A549 (cell line): ENCODE measurements at places on chromosomes 12 and 14. TPM values are rescaled to one million over a fixed set of nuclear protein-coding genes. Genes with fewer than 3 reads are reported as not detected.

The SLC2A14 gene
- 0.16 to 0.30 TPM (median 0.25 TPM) in 3 replicates for polyA plus RNA-seq

The C14orf132 gene
- 5.7 to 11.7 TPM (median 8.5 TPM) in 3 replicates for polyA plus RNA-seq

The ERH gene
- polyA plus RNA-seq, result 538 to 588 TPM (median 562 TPM) in 3 replicates

The EML5 gene
- polyA plus RNA-seq, result 0.44 to 0.86 TPM (median 0.54 TPM) in 3 replicates

The EFCAB11 gene
- polyA plus RNA-seq, result 16.7 to 19.6 TPM (median 19.2 TPM) in 3 replicates

The PPP1R3E gene
- 5.3 to 7.5 TPM (median 6.8 TPM) in 3 replicates for polyA plus RNA-seq

The KRT77 gene
- not detected in 3 replicates for polyA plus RNA-seq

The EVL gene
- polyA plus RNA-seq, result 30.1 to 32.9 TPM (median 30.6 TPM) in 3 replicates

The PRB2 gene
- polyA plus RNA-seq, result not detected in 3 replicates

The PLCZ1 gene
- polyA plus RNA-seq, result not detected in 3 replicates

The KLRC1 gene
- not detected in 3 replicates for polyA plus RNA-seq

The DIO2 gene
- 72.5 to 93.7 TPM (median 87.5 TPM) in 3 replicates for polyA plus RNA-seq

The SIX6 gene
- not detected in 3 replicates for polyA plus RNA-seq

The SCNN1A gene
- polyA plus RNA-seq, result 4.3 to 6.0 TPM (median 5.7 TPM) in 3 replicates

The BEGAIN gene
- 1.9 to 3.7 TPM (median 2.3 TPM) in 3 replicates for polyA plus RNA-seq

The TMEM121 gene
- 4.3 to 5.7 TPM (median 5.6 TPM) in 3 replicates for polyA plus RNA-seq

The TAS2R13 gene
- polyA plus RNA-seq, result not detected in 3 replicates

The EIF2S3B gene
- 1.1 to 2.0 TPM (median 1.4 TPM) in 3 replicates for polyA plus RNA-seq

The CELA1 gene
- not detected in 3 replicates for polyA plus RNA-seq

The KRT81 gene
- polyA plus RNA-seq, result 3,419 to 3,643 TPM (median 3,445 TPM) in 3 replicates

The GOLGA5 gene
- polyA plus RNA-seq, result 27.4 to 34.0 TPM (median 31.9 TPM) in 3 replicates

The SPATS2 gene
- polyA plus RNA-seq, result 34.6 to 37.7 TPM (median 34.9 TPM) in 3 replicates

The LTBR gene
- polyA plus RNA-seq, result 90.4 to 110 TPM (median 109 TPM) in 3 replicates

The GCH1 gene
- 2.9 to 3.0 TPM (median 3.0 TPM) in 3 replicates for polyA plus RNA-seq

The TMCC3 gene
- polyA plus RNA-seq, result 0.42 to 0.57 TPM (median 0.50 TPM) in 3 replicates

The TMEM229B gene
- 0.22 to 0.40 TPM (median 0.31 TPM) in 3 replicates for polyA plus RNA-seq

The AKAP5 gene
- 1.6 to 1.9 TPM (median 1.7 TPM) in 3 replicates for polyA plus RNA-seq

The PDE3A gene
- 6.0 to 7.6 TPM (median 7.3 TPM) in 3 replicates for polyA plus RNA-seq

The TBC1D30 gene
- polyA plus RNA-seq, result 0.65 to 0.85 TPM (median 0.67 TPM) in 3 replicates

The RNU7-1 gene
- polyA plus RNA-seq, result not detected in 3 replicates

The CRACR2A gene
- polyA plus RNA-seq, result 1.1 to 1.8 TPM (median 1.6 TPM) in 3 replicates

The TXNDC16 gene
- polyA plus RNA-seq, result 1.1 to 1.4 TPM (median 1.2 TPM) in 3 replicates

The SSTR1 gene
- polyA plus RNA-seq, result not detected in 3 replicates

The CLMN gene
- polyA plus RNA-seq, result 2.9 to 4.3 TPM (median 3.3 TPM) in 3 replicates

The FOXN4 gene
- 0.04 to 0.07 TPM (median 0.05 TPM) in 3 replicates for polyA plus RNA-seq

The RPL10L gene
- polyA plus RNA-seq, result not detected in 3 replicates

The TAS2R42 gene
- not detected in 3 replicates for polyA plus RNA-seq

The UBE2N gene
- polyA plus RNA-seq, result 163 to 187 TPM (median 168 TPM) in 3 replicates

The GZMB gene
- polyA plus RNA-seq, result not detected in 3 replicates

The USP44 gene
- 0.50 to 0.66 TPM (median 0.59 TPM) in 3 replicates for polyA plus RNA-seq

The INHBE gene
- 0.50 to 0.74 TPM (median 0.67 TPM) in 3 replicates for polyA plus RNA-seq

The NGDN gene
- polyA plus RNA-seq, result 62.9 to 68.3 TPM (median 63.5 TPM) in 3 replicates

The LRTM2 gene
- polyA plus RNA-seq, result not detected in 3 replicates

The FLRT2 gene
- polyA plus RNA-seq, result 6.6 to 7.0 TPM (median 6.8 TPM) in 3 replicates

The KRT80 gene
- 38.3 to 56.4 TPM (median 46.0 TPM) in 3 replicates for polyA plus RNA-seq

The CCDC196 gene
- not detected in 3 replicates for polyA plus RNA-seq

The TTC6 gene
- polyA plus RNA-seq, result 0.21 to 0.41 TPM (median 0.34 TPM) in 3 replicates

The KRT72 gene
- not detected in 3 replicates for polyA plus RNA-seq

The LHX5 gene
- not detected in 3 replicates for polyA plus RNA-seq

The CREBL2 gene
- 21.9 to 24.3 TPM (median 23.9 TPM) in 3 replicates for polyA plus RNA-seq

The OTOGL gene
- not detected in 3 replicates for polyA plus RNA-seq

The R3HDM2 gene
- 14.0 to 14.7 TPM (median 14.4 TPM) in 3 replicates for polyA plus RNA-seq

The NXPH4 gene
- 3.3 to 4.5 TPM (median 3.5 TPM) in 3 replicates for polyA plus RNA-seq

The GLRX5 gene
- polyA plus RNA-seq, result 50.9 to 52.8 TPM (median 51.2 TPM) in 3 replicates

The MDM1 gene
- polyA plus RNA-seq, result 10.4 to 12.5 TPM (median 11.0 TPM) in 3 replicates

The PPP4R4 gene
- polyA plus RNA-seq, result 0.08 to 0.21 TPM (median 0.12 TPM) in 3 replicates

The KRT71 gene
- not detected in 3 replicates for polyA plus RNA-seq

The EIF2S1 gene
- 385 to 465 TPM (median 404 TPM) in 3 replicates for polyA plus RNA-seq

The WNT1 gene
- polyA plus RNA-seq, result not detected in 3 replicates

The KRT2 gene
- 0.08 TPM in 1 of 3 replicates, not detected in the others for polyA plus RNA-seq
